ENCODE measurements at places on chromosomes 12 and 14.

GRCh38 chr12:52687497-52688385 lies 7.5 kb upstream of the KRT1 start:
- DNase-seq: no peak

DNA sequence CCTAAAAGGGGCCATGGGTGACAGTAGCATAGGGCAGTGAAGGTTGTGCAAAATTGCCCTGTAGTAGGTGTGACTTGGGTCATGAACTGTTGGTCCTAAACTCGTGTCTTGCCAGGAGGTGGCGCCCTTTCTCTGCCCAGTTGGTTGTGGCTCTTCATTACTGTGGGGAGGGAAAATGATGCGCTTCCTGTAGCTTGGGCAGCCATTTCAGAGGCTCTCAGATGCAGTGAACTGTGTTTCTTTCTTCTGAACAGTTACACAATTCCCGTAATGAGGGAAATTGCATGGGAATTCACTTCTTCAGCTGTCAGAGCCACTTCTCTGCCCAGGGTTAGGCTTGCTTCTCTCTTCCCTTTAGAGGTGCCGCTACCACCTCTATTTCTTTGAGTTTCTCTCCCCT lies 148.1 kb upstream of the NRXN3 start:
- peak; percentile 2 for DNase-seq

DNA sequence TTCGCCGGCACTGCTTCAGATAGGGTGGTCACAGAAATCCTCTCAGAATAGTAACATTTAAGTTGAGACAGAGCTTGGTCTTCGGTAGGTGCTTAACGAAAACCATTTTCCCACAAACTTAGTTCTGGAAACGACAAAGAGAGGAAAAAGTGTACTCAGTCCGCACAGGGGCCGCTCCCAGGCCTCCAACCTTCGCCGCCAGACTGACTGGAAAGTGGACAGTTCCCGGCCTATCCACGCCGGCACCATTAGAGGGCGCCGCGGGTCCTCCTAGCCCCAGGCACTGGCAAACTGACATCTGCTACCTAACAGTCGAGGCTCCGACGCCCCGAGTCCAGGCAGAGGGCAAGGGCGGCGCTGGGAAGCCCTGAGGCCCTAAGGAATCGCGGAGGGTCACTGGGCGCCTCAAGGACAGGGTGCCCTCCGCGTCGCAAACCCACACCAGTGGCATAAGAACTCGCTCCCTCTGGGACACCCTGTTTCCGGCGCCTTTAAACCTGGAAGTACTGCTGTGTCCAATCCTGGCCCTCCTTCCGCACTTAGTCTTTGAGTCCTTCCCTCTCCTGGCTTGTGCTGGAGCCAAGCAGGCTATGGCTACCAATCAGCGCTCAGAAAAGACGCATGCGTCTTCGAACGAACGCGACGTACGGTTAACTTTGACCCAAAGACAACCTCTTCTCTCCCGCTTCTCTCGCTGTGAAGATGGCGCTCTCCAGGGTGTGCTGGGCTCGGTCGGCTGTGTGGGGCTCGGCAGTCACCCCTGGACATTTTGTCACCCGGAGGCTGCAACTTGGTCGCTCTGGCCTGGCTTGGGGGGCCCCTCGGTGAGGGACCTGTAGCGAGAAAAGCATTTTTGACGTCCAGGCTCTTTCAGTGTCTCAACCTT lies at the start of gene LETMD1:
LETMD1 (plus strand) TSS at position 673 of the 886 bp plus-strand sequence; CDS start at position 703, 30 bp downstream.
- DNase-seq: peak; percentile 82

DNA sequence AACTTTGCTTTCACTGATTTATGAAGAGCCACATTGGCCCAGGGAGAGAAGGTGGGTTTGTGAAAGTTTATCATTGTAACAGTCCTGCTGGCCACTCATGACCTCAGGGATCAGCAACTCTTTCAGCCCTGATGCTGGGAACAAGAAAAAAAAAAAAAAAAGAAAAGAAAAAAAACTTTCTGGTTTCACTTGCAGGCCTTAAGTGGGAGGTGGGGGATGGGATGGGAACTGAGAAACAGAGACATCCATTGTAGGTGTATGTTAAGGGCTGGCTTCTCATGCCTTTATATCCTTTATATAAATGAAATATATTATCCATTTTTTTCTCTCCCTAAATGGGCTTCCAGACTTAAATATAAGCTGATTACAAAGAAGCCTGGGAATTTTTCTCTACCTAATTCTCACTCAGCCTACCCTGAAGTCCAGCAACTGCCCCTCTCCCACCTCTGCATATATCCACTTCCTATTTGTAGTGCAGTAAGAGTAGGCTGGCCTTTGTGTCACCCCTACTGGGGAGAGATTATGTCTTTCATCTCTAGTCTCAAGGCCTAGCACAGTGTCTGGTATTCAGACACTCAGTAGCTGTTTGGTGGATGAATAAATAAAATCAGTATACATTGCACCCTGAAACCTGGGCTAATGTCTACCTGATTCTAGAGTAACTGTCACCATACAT lies 187.1 kb downstream of the KICS2 start:
- DNase-seq: no peak

- DNase-seq: no peak
Observed at GRCh38 chr12:26122681-26123481, 2.0 kb downstream of the BHLHE41 start.

DNA sequence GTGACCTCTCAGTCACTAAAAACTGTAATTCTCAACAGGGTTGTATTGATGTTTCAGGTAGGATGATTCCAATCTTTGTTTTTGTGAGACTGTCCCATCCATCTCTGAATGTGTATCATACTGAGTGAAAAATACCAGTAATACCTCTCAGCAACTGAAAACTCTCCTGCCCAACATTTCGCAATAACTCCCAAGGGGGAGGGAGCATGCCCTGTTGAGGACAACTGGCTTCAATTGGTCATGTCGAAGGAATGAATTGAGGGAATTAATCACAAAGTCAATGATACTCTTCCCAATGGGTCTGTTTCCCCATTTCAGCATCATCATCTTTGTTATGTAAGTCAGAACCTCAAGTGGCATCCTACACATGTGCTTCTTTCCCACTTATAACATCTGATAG lies 102.4 kb upstream of the E2F7 start:
- no peak for DNase-seq

DNA sequence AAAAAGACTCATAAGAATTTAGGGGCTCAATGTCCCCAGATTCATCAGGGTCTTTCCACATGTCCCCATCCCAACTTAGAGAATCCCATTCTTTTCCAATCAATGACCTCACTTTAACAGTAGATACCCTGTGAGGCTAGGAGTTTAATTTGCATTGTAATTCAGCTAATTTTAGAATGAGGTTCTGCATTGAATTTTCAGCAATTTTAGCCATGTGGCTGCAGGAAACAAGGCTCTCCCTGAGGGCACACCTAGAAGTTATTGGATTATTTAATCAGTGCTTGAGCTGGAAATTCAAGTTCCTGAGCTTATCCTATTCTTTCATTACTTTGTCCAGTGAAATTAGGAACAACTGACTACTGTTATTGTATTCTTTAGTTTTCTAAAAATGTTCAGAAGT lies 433.8 kb downstream of the ADAMTS20 start:
- no peak for DNase-seq

DNA sequence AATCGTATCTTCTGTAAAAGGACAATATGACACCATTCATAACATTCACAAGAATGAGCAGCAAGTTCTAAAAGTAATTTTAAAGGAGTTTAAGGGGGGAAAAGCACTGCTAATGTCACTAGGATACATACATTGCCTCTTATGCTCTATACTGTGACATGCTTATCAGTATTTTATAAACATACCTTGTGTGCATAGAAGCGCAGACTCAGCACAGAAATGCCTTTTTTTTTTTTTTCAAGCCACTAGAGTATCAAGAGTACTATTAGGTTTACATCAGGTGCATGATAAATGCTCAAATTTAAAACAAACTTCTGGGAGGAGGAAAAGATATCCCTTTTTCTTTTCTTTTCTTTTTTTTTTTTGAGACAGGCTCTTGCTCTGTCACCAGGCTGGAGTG lies 13.6 kb upstream of the SMARCC2 start:
- DNase-seq: no peak

DNA sequence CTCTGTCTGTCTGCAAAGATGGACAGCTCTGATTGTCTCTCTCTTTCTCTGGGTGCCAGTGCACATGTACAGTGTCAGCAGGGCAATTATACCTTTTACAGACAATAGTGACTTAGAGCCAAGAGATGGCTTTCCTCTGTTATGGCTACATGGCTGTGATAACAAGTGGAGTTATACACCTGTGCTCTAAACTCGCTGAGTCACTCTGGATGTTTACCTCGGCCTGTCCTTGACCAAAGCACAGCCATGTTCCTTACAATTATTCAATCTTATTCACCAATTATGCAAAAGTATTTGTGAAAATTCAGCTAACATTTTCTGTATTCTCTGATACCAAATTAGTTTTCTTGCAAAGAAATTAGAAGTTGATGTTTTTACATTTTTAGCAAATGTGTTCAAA lies 475.5 kb upstream of the CCDC196 start:
- no peak for DNase-seq

GRCh38 chr12:95942524-95943329 lies at the start of gene CCDC38:
Gene CCDC38 (minus strand): TSS chr12:95942614. CDS start chr12:95936509, 6,105 bp downstream.
- peak; percentile 71 for DNase-seq

DNA sequence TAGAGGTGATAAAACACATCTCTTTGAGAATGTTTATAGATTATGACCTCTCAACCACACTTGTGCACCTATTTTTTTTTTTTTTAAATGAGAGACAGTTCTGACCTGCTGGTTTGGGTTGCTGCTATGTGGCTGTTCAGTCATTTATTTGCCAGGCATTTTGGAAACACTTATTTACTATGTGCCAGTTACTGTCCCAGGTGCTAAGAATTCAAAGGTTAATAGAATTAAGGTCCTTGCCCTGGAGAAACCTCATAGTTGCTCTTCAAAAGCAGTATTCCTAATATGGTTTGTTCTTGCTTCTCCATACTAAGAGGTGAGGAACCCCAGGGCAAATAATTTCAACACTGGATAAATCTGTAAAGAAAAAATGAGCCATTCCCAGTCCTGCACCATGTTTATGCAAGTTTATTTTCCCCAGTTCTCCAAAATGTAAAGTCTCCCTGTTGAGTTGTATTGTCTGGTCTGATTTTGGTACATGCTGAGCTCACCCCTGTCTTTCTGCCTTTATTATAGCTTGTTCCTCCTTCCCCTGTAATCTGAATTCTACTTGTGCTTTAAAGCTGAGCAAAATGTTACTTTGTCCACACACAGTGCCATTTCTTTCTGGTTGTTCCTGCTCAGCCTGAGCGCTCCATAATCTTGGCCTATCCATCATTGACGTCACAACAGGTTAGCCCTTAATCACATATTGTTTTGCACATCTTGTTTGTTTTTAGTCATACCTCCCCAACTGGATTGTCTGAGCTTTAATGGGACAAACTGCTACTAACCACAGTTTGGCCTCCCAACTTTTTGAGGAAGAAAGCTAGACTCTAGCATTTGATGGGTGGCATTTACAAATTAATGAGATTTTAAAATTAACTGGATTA lies 56.7 kb downstream of the SRGAP1 start:
- no peak for DNase-seq

DNA sequence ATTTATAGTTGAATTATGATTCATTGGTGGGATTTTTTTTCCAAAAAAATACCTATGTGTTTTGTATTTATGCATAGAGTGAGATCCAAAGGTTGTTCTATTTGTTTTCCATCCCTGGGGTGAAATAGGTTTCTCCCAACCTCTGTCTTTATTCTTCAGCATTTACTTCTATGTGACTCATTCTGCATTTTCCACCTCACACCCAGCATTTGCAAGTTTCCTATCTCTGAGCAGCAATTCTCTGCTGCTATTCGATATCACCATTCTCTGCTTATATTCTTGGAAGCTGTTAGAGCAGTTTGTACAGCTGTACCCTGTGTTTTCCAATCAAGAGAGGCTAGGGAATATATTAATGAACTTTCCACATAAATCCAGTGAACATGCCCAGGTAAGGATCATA lies 538.9 kb downstream of the SNAPC1 start:
- no peak for DNase-seq

DNA sequence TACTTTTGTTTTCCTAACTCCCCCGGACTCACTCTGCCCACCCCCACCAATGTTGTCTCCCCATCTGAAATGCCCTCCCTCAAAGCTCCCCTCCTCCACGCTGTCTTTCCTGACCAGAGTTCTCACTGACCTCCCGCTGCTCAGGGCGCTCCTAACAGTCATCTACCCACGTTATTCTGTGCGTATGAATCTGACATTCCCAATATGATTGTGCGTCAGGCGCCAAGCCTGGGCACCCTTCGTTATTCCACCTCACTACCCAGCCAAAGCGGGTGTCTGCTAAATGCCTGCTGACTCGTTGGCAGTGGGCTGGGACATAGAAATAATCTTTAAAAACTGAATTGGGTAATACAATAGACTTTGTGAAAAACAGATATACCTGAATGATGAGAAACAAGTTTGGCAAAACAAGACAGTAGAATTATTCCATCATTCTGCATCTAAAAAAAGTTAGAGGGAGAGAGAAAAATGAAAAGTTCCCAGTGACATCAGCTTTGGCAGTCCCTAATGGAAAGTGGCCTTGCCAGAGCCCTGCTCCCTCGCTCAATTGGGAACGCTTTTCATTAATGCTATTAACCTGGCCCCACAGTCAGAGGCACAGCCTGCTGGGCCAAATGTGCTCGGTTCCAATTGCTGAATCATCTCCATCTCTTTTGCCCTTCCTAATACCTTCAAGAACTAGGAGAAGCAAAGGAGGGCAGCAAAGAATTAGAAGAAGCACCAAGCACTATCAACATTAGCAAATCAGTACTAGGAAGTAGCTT lies 74.0 kb upstream of the PLXNC1 start:
- DNase-seq: no peak

GRCh38 chr14:34997762-34998161 lies 15.0 kb downstream of the SRP54 start:
- no peak for DNase-seq

GRCh38 chr12:63298386-63298930 lies 147.5 kb upstream of the AVPR1A start:
- DNase-seq: no peak

GRCh38 chr14:93832665-93833064 lies 44.4 kb upstream of the PRIMA1 start:
- DNase-seq: no peak

- no peak for DNase-seq
Observed at GRCh38 chr14:78228702-78229327, 58.6 kb downstream of the NRXN3 start.

DNA sequence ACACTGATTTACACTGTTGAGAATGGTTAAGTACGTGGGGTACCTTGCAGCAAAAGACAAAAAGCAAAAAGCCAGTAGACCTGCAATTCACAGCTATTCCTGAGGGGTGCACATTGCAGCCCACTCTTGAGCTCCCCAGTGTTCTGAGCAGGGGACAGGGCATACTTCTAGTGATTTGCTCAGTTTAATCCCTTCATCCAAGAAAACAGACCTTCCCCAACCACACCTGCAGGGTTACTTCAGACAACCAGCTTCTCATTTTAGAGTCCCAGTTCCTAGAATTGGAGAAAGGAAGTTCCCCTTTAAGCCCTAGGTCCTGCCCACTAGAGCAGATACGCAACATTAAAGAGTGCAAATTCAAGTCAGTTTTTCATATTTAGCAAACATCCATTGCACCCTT lies 3.6 kb upstream of the WSB2 start:
- no peak for DNase-seq
